ENCODE measurements at places on chromosomes 3 and 15.

- no peak for DNase-seq
These were observed 299.4 kb upstream of the GADL1 start for GRCh38 chr3:31193871-31194270.

DNA sequence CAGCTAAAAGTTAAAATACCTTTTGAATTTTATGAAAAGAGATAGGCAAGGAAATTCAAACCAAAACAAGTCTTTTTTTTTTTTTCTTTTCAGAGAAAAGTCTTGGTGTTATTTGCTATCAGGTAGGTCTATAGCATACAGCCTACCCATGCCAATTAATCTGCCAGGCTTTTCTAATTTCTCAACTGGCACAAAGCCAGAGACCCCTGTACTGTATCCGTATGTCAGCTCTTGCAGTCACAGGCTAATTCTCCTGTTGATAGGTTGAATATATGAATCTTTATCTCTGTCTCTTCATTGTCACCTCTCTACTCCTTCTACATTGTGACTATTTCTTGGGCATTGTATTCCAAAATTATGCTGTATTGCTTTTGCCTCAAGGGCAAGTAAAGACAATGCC lies 133.4 kb downstream of the IL5RA start:
- DNase-seq, result no peak

GRCh38 chr3:46549408-46549904 lies 16.6 kb downstream of the LRRC2 start:
- DNase-seq, result no peak

DNA sequence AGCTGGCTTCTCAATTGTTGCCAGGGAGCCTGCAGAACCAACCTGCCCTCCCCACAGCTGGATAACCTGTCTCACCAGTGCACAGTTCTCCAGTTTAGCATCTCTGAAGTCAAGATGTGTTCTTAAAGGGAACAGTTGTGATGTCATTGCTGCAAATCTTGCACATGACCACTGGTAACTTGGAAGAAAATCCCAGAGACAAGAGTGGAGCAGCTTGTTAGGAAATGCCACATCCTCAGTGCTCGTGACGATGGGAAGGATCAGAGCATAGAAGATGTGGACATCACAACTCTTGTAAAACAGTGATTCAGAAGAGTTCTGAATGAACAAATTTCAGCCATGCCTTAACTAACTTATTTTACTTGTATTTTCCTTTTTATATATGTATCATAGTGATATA lies 36.1 kb upstream of the LIMD1 start:
- no peak for DNase-seq

GRCh38 chr3:7744850-7745249 lies 756.8 kb upstream of the LMCD1 start:
- no peak for DNase-seq

DNA sequence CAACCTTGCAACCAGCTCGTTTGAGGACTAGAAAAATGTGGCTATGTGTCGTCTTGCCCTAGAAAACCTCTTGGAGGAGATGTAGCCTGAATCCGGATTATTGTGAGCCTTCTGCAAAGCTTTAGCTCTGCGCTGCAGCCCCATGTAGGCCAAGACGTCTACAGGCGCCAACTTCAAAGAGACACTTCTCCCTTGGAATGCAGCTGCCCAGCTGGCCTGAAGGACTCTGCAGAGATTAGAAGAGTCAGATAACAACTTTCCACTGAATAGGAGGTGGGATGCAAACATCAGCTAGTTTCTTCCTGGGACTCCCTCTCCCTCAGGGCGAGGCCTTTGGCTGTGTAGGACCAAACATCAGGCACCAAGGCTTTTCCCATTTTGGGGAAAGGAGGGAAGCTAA lies 356.5 kb upstream of the IL12A start:
- DNase-seq, result no peak

DNA sequence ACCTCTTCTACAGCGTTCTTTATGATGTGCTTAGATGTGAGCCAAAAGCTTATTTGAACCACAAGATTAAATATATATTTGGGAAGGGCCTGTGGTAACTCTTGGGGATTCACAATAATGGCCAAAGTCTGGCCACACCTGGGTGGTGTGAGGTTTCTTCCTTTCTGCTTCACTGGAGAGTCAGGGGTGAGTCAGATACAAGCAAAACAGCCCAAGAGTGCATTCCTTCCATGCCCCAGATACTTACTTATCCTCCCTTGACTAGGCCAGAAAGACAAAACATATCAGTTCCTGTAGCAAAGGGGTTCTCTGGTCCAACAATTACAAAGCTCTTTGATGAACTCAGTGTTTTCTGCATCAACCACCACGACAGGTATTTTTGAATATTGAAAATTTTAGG lies 941 bp downstream of the ZBED2 start:
- DNase-seq, result no peak

DNA sequence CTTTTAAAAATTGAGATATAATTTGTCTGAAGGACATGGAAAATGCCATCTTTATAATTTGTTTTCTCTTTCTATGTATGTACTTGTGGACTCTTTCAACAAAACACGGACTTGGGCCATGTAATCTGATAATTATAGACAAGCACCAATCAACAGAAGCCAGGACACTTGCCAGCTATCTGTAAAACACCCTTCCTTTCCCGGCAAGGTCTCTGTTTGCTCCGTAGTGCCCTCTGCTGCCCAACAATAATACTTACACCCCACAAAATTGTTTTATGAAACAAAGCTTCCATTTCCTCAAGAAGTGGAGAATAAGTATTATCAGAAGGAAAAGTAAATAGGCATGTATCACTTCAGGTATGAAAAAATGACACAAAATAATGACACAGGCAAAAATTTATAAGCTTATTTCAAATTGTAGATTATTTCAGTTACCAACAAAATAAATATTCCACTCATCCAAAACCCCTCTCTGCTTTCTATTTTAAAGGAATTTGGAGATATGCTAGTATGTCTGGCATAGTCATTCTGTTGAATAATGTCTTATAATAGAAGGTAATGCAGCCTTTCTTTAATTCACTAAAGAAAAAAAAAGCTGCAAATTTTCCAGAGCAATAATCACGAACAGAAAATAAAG lies 32.8 kb downstream of the MYH15 start:
- peak; percentile 41 for DNase-seq

GRCh38 chr15:32705446-32705845 lies 12.4 kb upstream of the GREM1 start:
- no peak for DNase-seq

GRCh38 chr3:115552007-115552406 lies 71.3 kb upstream of the GAP43 start:
- no peak for DNase-seq
